ENCODE measurements at places on chromosomes 3 and 15.

- DNase-seq: no peak
Measured at GRCh38 chr15:66849393-66849745, 147.3 kb downstream of the SMAD6 start.

DNA sequence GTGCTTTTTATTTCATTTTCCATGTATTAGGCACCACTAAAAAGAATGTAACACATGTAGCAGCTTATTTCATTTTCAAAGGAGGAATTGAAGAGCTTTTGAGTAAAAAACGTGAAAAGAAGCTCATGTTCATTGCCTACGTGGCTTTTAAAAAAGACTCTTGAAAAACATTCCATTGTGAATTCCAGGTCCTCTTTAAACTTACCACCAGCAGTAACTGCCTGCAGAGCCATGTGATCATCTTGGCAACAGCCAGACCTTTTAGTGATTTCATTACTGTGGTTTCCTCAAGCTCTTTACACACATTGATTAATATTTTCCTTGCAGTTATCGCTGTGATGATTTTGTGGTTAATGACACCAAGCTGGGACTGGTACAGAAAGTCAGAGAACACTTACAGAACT is 43.8 kb upstream of the FBXL22 start:
- no peak for DNase-seq

GRCh38 chr15:39942101-39942752 is 8.3 kb downstream of the EIF2AK4 start:
- no peak for DNase-seq

GRCh38 chr15:69074001-69074842 is 59.7 kb downstream of the NOX5 start:
- no peak for DNase-seq

DNA sequence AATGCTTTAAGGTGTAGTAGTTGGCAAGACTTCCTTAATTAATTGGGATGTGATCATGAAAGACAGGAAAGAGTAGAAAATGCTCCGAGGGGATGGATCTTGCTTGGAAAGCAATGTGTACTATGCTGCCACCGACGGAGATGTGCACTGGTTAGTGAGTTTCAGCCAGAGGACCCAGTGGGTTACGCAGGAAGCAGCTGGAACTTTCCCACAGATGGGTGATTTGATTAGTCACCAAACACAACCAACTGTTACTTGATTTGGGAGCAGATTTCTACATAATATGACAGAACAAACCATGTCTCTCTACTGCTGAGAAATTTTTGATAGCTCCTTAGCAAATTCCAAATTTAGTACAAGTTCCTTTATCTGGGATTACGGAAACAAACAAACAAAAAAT is 245.4 kb upstream of the MCTP2 start:
- no peak for DNase-seq

- DNase-seq: no peak
Measured at GRCh38 chr3:51269466-51269865, 115.6 kb upstream of the MANF start.
